ENCODE measurements at places on chromosomes 6 and 20.

DNA sequence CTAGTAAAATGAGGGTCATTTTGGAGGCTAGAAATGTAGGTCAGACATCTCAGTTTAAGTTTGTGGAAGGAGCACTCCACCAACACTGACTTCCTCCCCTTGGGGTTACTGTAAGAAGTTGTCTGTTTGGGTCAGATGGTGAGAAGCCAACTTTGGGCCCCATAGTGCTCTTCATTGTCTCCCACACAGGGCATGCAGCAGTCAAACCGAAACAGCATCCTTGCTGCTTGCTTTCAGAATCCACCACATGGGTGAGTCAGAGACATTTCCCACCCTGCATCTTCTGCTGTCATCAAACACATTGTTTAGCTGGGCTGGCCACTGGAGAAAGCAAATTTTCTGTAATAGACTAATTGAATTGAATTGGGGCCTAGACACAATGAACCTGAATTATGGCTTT is 16.8 kb downstream of the IL17F start:
- peak; percentile 96 for DNase-seq

- peak; percentile 11 for DNase-seq
Measured at GRCh38 chr6:39188571-39188970, 40.7 kb downstream of the KCNK5 start.

- DNase-seq: no peak
Measured at GRCh38 chr6:157312757-157313156, 10.6 kb downstream of the TMEM242 start.

- DNase-seq: peak; percentile 80
Measured at GRCh38 chr6:158040051-158040803, 58.6 kb downstream of the SYNJ2 start.

DNA sequence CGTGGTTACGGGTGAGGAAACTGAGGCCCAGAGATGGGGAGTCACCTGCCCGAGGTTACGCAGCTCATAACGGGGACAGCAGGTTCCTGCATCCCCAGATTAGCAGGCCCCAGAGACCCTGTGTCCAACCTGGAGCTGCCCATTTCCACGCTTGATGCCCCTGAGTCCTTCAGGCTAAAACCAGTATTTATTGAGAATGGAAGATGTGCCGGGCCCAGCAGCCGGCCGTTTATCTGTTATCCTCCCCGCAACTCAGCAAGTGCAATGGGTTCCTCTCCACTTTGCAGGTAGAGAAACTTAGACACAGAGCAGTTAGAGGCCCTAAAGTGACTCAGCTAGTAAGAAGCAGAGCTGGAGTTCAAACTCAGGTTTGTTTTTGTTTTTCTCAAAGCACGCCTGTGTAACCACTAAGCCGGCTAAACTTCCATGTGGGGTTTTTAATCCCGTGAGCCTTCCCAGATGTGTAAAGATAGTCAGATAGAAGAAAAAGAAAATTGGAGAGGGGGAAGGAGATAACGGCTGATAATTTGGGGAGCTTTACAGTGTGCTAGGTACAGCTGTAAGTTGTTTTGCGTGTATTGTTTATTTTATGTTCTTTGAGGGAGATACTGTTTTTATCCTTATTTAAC is 775 bp downstream of the PFDN4 start:
- peak; percentile 24 for DNase-seq

DNA sequence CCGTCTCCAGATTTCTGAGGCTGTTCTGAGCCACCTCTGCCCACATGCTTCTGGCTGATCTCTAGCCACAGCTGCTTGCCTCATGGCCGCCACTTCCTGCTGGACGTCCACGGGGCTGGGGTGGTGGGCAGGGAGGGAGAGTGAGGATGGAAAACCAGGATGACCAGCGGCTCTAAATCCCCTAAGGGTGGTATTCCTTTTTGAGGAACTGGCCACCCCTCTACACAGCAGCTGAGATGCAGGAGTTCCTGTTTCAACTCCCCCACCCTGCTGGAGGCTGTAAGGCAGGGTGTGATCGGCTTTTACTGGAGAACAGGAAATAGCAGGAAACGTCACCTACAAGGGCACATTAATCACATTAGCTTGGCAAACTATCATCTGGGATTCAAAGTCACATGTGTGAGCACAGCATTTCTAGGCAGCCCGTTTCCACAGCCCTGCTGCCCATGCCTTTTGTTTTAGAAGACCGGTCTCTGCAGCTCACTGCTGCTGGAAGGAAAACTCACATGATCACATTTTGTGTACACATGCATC is 181.6 kb upstream of the ECI2 start:
- DNase-seq: no peak

DNA sequence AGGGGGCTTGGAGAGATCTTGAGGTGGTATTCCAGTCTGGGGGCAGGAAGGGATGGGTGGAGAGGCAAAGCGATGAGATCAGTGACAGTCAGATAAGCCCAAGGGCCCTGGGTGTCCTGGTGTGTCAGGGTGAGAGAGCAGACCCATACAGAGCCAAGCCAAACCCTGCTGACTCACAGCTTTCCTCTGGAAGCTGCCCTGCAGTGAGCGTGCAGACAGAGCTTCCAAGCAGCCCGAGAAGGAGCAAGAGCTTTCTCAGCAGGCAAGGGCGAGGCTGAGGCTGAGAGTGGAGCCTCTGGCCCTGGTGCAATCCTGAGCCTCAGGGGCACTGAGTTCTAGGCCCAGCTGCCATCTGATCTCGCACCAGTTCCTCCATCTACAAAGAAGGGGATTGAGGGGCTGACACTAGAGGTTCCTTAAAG is 91.1 kb upstream of the HIVEP1 start:
- DNase-seq: no peak

GRCh38 chr20:49603209-49603627 is 35.3 kb upstream of the PTGIS start:
- DNase-seq: no peak

DNA sequence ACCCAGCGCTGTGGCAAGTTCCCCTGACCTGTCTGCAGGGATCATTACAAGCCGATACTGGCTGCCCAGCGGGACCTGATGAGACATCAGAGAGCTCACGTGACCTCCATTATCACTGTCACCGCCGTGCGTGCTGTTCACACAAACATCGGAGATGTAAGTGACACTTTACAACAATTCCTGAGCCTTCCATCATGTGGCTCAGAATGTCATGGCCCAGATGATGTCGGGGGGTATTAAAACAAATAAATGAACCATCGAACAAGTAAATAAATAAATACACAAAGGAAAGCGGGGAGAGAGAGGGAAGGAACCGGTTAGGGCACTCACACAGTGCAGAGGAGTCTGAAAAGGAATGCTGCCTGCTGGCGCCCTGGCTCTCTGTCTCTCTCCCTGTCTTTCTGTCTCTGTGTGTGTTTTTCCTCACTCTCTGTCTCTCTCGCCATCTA is 195.1 kb downstream of the BMP7 start:
- DNase-seq: no peak

DNA sequence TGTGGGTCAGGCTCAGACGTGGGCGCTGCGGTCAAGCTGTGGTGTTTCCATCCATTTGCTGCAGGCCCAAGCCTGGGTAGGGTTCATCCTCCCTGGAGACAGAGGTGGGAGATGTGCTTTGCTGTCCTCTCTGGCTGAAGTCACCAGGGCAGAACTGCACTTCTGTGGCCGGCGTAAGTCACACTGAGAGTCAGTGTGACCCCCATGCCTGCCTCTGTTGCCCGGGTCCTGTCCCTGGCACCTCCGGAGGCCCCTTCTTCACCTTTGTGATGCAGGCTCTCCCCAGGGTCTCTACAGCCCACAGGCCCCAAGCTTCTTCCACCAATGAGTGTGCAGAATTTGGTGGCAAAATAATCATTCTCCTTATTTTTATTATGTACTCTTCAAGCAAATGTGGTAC is 53.8 kb upstream of the DACT2 start:
- no peak for DNase-seq

- peak; percentile 63 for DNase-seq
Measured at GRCh38 chr6:52815167-52816092, 11.8 kb upstream of the GSTA1 start.

- no peak for DNase-seq
Measured at GRCh38 chr20:56205346-56205745, 43.2 kb upstream of the MC3R start.

GRCh38 chr20:4413314-4414049 is 308.2 kb upstream of the PRND start:
- no peak for DNase-seq

GRCh38 chr6:151288712-151289398 is 49.1 kb downstream of the AKAP12 start:
- DNase-seq: peak; percentile 59

DNA sequence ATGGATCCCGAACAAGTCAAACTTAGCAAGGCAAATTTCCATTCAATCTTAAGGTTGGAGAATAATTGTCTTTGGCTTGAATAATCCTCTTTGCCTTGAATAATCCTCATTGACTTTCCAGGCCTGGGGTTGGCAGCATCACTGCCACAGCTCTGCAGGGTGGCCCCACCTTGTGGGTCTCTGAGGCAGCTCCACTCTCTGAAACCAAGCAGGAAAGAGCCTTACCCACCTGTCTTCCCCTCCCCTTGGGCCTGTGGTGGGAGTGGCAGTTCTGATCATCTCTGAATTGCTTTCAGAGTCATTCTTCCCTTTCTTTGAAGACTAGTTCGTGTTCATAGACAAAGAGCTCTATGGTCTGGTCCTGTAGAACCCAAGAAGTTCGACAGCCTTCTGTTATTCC is 47.5 kb downstream of the KCNQ5 start:
- no peak for DNase-seq

GRCh38 chr6:52612336-52613054 is 35.6 kb upstream of the TRAM2 start:
- DNase-seq: no peak

DNA sequence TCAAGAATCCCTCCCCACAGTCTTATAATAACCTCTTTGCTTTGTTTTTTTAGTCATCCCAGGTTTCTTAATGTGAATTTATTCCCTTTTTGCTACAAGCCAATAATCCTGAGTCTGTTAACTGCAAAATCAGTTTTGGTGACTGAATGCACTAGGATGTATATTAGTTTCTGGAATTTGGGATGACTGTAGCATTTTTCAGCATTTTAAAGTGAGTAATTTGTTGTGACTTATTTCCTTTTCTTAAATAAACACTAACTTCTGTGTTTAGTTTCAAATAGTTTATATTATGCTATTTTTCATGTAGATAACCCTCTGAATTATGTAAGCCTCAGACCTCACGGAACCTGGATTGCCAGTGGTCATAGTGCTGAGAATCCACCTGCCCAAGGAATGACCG is 5.5 kb downstream of the CST1 start:
- no peak for DNase-seq

GRCh38 chr6:160278311-160278710 is 19.7 kb upstream of the SLC22A2 start:
- no peak for DNase-seq

DNA sequence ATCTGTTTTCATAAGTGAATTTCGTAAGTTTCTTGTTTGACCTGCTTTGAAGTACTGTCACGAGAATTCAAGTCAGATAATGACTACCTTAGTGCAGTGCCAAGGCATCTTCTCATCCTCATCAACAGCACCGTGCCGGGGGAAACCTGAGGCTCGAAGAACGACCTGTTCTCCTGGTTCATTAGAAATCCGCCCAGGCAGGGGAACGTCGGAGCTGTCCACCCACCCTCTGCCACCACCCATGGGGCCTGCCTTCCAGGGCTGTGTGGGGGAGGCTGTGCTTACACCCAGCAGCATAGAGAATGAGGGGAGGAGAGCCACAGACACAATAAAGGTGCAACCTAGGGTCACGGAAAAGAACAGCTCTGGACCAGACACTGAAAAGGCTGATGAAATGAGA is 101.6 kb downstream of the RAMACL start:
- DNase-seq: no peak

GRCh38 chr6:131116755-131117360 is 18.4 kb upstream of the AKAP7 start:
- DNase-seq: peak; percentile 44

GRCh38 chr6:125858427-125859320 is 67.9 kb downstream of the NCOA7 start:
- peak; percentile 41 for DNase-seq

DNA sequence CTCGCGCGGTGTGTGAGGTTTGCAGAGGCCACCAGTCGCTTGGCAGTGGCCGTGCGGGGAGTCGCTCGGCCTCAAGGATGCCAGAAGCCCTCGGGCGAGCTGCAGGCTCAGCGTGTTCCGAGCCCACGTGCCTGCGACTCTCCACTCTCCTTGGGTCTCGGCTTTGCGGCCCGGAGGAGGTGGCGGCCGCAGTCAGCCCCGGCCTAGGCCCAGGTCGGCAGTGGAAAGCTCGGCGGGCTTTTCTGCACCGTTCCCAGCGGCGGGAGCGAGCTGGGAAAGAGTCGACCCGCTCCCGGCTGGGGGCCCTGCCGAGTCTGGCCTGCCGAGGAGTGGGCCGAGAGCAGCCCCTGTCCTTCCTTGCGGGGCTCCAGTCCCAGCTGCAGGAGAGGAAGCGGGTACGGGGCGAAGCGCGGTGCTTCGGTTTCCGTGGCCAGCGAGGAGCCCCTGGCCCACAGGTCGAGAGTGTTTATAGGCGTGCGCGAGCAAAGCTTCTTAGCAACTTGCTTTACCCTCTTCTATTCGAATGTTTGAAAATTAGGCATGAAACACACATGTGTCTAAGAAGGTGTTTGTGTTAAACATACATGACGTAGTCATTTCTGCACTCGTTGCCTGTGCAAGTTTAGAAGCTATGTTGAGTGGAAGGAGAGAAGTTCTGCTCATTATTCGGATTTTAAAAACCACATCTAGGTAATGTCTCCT is 5.6 kb downstream of the FOXC1 start:
- DNase-seq: no peak

GRCh38 chr6:34201455-34202107 is 35.1 kb upstream of the HMGA1 start:
- no peak for DNase-seq

DNA sequence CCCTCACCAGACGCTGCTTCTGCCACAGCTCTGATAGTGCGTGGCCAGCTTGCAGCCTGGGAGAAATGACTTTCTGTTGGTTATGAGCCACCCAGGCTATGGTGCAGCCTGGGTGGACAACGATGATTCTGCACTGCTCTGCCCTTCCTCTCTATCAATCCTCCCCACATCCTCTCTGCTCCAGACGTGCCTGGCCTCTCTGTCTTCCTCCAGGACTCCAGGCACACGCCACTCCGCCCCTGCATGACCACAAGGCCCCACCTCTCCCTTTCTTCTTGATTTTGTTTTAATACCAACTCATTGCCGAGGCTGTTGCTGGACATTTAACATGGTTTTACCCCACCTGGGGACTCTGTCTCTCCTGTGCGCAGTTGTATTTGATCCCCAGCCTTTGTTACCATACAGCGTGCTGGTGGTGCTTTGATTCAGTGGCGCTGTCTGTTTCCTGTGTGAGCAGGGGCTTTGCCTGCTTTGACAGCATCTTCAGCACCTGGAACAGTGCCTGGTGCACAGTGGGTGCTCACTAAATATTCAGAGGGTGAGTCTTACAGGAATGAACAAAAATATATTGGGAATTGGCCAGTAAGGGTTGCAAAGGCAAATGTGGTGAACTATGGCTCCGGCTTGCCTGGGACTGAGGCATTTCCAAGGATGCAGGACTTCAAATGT is 280.9 kb downstream of the CDH26 start:
- DNase-seq: no peak

DNA sequence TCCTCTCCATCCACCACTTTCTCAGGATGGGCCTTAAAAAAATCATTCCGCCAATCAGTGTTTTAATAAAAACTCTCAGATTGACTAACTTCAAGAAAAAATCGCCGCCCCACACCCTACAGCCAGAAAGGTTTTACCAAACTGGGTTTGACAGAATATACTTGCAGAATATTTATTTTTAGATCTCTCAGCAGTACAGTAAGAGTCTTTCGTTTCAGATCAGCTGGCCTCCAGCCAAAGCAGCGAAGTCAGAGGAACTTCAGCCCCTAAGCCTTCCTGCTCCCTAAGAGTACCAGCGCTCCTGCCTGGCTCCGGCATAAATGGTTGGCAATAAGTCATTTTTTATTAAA is 24.7 kb downstream of the TBC1D7 start:
- DNase-seq: peak; percentile 64
